ENCODE measurements at places on chromosomes 4 and X. TPM values are rescaled to one million over a fixed set of nuclear protein-coding genes. Genes with fewer than 3 reads are reported as not detected.

DNA sequence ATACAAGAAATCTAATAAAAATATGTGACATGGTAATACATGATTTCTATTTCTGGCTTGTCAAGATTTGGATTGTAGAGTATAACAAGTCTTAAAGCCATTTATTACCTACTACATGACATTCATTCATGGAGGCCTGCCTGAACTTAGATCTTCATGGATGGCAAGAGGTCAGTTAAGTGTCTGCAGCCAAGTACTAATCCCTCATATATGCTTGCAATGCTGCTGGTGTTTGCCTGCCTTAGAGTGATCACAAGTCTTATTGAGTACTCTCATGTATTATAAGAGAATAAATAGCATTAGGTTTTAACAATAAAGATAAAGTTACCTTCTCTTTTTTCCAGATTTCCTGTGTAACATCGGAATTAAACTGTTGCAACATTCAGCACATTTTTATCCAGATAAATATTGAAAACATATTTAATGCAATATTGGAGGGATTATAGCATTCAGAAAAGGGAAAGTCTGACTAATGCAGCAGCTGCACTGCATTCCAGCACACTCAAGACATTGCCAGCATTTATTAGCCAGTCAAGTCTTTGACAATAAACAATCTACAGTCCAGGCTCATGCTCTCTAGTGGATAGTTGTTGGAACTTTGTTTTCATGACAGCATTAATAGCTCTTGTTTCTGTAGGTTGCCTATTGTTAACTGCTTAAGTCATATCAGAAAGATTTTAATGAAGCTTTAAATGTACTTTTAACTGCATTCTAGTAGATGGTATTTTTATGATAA, 737.1 kb downstream of the FAT4 start:
- peak; percentile 25 for DNase-seq

DNA sequence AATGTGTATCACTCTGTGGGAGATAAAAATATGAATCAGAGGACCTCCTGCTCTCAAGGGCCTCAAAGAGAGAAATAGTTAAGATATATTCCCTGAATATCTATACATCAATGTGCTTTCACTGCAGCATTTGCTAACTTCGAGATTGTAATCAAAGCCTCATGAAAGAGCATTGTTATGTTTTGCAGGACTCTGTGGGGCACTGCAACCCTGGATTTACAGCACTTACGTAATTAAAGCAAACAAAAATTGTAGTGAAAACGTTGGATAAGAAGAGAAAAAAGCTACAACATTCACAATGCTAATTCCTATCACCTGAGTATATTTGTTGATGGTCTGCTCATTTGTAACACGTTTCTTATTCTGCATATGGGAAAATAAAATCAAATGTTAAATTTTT, 48.0 kb downstream of the ETNPPL start:
- DNase-seq, result no peak

- DNase-seq, result no peak
Observed at GRCh38 chr4:185192059-185192458, 11.7 kb downstream of the CFAP97 start.

GRCh38 chr4:25012655-25013054, 18.1 kb downstream of the LGI2 start:
- DNase-seq, result no peak

MGAT4D gene
- total RNA-seq, result not detected

ARHGAP10 gene
- 28.8 TPM for total RNA-seq

DNA sequence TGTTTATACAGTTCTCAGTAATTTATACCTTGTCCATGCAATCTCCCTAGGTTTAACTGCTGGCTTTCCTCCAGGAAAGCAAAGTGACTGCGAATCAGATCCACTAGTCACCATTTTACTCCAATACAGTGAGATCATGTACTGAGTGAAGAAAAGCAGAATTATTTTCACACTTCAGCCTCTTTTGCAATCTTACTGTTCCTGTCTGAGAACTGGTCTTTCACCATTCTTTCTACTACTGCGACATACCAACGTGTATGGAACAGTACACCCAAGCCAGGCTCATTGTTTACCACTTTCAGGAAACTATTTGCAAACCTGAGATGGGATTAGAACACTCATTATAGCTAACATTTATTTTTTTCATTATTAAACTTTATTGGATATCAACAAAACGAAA, 8.0 kb upstream of the MSL3 start:
- DNase-seq, result no peak

GRCh38 chr4:129821963-129822362, 726.0 kb downstream of the C4orf33 start:
- DNase-seq, result no peak
